ENCODE measurements at places on chromosomes 11 and 22.

GRCh38 chr11:15418921-15419320 lies 304.2 kb downstream of the INSC start:
- DNase-seq: no peak

DNA sequence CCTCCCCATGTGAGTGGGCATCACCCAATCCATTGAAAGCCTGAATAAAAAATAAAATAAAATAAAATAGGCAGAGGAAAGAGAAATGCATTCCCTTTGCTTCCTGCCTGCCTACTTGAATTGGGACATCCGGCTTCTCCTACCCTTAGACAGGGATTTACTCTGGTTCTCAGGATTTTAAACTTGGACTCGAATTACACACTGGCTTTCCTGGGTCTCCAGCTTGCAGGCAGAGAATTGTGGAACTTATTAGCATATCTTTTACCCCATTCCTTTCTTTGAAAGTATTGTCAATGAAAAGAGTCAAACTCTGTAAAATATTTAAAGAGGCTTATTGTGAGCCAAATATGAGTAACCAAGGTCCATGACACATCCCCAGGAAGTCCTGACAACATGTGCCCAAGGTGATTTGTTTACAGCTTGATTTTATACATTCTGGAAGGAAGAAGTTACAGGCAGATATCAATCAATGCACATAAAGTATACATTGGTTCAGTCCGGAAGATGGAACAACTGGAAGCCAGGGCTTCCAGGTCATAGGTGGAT lies 78.4 kb upstream of the CCDC90B start:
- no peak for DNase-seq

- DNase-seq: no peak
Observed at GRCh38 chr11:121291896-121292494, 576 bp upstream of the SC5D start.

DNA sequence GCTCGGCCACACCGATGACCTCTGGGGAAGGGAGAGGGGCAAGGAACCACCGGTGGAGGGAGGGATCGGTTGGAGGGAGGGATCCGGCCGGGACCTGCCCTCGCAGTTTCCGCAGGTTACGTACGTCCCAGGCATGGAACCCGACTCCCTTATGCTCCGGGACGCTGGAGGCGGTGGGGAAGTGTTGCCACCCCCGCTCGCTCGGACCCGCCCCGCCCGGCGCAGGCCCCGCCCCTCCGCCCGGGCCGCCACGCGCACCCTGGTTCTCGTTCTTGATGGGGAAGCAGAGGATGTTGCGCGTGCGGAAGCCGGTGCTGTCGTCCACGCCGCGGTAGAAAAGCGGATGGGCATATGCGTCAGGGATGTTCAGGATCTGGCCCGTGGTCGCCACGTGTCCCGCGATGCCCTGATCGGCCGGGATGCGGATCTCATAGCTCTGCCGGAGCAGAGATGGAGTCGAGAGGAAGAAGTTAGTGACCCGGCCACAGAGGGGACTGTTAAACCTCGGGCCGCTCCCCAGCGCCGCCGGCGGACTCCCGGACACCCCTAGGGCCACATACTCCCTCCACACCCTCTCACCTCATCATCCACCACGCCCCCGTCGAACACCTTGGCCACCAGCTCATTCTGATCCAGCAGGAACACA lies 89.8 kb downstream of the PDE2A start:
- DNase-seq: no peak

DNA sequence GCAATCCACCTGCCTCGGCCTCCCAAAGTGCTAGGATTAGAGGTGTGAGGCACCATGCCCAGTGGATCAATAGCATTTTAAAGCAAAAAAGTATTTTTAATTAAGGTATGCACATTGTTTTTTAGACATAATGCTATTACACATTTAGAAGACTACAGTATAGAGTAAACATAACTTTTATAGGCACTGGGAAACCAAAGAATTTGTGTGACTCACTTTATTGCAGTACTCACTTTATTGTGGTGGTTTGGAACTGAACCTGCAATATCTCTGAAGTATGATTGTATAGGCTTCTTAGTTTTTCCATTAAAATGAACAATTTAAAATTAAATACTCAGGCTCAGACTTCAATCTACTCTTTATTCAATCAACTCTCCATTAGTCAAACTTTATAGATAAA lies 17.5 kb upstream of the CD3E start:
- no peak for DNase-seq

DNA sequence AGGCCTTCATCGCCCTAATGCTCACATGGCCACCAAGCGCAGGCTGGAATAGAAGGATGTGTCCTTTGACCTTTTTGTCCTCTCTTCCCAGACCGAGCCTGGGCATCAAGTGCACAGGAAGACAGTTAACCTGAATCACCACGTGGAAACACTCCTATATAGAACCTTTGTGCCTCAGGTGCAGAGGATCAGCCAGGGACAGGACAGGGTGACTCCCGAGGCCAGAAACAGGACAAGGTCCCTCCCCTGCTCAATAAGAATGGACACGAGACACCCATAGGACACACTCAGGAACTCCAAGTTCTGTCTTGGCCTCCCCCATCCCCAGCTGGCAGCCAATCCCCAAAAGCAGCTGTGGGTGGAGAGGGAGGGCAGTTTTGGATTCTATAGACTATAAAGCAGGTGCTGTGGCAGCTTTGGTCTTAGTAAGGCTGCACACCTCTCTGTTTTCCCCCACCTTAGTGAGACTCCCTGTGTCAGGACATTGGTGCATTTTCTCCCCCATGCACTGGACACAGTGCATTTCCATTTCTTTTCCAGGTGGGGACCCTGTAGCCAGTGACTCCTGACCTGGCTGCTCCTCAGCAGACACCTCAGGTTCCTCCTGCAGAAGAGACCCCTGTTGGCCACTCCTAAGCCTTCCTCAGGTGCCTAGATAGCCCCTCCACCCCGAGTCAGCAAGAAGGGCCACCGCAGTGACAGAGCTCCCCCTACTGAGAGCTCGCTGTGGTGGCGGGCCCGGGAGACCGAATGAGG lies 43.6 kb upstream of the POU2AF1 start:
- no peak for DNase-seq

DNA sequence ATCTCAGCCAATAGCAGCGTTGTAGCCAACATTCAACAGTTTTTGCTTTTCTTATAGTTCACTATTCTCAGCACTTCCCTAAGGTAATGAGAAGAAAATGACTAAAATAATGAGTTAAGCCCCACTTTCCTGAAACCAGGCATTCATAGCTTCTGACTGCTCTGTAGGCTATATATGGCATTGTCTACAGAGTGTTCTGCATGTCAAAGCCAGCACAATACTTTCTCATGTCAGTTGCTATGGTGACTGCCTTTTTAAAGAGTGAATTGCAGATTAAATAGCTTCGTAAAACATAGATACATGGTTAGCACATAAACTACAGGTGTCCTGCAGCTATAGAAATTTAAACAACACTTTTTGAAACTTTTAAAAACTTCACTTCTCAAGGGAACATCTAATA lies 1256.1 kb upstream of the CNTN5 start:
- no peak for DNase-seq

- no peak for DNase-seq
Observed at GRCh38 chr11:61765550-61766253, 13.3 kb downstream of the MYRF start.

GRCh38 chr11:69839516-69839915 lies 20.3 kb upstream of the FGF3 start:
- DNase-seq: no peak

- no peak for DNase-seq
Observed at GRCh38 chr11:83502041-83502440, 215.9 kb upstream of the CCDC90B start.
